ENCODE measurements at places on chromosomes 6 and 20.

GRCh38 chr6:48525849-48526248 is 414.9 kb upstream of the PTCHD4 start:
- DNase-seq: no peak

GRCh38 chr20:46070215-46070900 is 19.4 kb downstream of the NCOA5 start:
- no peak for DNase-seq

- DNase-seq: no peak
These were observed 13.9 kb upstream of the IPCEF1 start for GRCh38 chr6:154370545-154370944.

GRCh38 chr6:159884720-159885119 is 6.1 kb upstream of the MAS1 start:
- DNase-seq: no peak

GRCh38 chr6:38687043-38687353 is 15.9 kb downstream of the GLO1 start:
- no peak for DNase-seq

DNA sequence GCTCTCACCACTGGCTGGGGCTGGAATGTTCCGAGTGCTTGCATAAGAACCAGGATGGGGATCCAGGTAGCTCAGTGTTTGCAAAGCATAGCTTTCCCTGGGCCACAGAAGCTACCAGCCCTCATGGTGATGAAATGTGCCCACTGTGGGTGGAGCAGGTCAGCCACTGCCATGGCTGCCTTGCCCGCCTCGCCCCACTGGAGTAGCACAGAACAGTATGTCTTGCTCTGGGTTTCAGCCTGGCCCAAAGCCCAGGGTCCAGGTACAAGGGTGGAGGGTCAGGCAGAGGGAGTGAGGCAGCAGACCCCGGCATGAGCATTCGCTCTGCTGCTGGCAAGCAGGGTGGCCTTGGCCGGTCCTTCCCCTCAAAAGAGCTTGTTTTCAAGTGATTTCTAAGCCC is 34.7 kb downstream of the KCNK17 start:
- DNase-seq: no peak

Data from activated naive CD4-positive, alpha-beta T cell (primary cell).